Activated CD4-positive, alpha-beta memory T cell treated with anti-CD3 and anti-CD28 coated beads for 36 hours (primary cell): ENCODE measurements at places on chromosomes 1 and 21.

- DNase-seq, result no peak
Measured at GRCh38 chr21:25518491-25518911, 88.8 kb downstream of the MRPL39 start.

DNA sequence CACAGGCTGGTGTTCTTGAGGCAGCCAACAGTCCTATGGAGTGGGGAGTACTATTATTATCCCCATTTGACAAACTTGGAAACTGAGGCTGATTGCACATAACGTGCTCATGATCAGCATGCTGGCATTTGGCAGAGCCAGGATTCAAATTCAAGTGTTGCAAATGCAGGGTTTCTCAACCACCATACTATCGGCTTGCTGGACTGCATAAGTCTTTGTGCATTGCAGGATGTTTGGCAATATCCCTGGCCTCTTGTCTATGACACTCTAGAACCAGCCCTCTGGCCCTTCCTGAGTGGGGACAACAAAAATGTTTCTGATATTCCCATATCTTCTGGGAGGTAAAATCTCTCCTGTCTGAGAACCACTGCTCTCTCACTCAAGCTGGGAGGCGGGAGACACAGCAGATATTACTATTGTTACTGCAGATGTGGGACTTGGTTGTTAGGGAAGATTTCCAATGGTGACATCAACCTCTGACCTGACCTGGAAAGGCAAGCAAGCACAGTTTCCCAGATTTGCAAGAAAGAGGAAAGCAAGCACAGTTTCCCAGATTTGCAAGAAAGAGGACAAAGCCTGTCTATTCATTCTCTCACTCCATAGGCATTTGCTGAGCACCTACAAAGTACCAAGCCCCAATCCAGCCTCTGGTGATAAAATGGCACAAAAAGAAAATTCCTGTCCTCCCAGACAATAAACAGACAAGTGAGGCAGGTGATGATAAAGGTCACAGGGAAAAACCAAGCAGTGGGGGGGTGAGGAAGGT is 1.0 kb upstream of the AADACL3 start:
- no peak for DNase-seq

GRCh38 chr1:79259390-79260336 is 253.1 kb upstream of the ADGRL4 start:
- no peak for DNase-seq

DNA sequence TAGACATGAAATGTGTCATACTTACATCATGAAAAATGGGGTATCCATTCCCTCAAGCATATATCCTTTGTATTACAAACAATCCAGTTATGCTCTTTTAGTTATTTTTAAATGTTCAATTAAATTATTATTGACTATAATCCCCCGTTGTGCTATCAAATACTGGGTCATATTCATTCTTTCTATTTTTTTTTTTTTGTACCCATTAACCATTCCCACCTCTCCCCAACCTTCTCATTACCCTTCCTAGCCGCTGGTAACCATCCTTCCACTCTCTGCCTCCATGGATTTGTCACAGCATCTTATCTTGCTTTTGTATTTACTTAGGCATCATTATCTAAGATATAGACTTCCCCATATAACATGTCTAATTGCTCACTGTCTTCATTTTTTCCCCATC is 15.8 kb downstream of the ATG4C start:
- no peak for DNase-seq

GRCh38 chr1:84377480-84378095 is 20.7 kb upstream of the DNASE2B start:
- DNase-seq, result no peak

DNA sequence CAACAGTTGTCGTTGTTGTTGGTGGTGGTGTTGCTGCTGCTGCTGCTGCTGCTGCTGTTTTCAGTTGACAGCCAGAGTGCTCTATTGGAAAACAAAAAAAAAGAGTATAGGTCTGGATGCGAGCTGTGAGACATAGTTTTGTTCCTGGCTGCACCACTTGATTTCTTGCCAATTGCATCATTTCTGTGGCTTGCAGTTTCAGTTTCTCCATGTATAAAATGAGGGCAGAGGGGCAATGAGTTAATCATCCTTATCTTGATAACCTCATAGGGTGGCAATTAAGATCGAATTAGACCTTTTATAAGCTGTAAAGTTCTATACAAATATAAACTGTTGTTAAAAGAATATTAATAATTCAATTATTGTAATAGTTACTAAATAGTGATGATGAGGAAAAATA is 156.7 kb downstream of the DMRTA2 start:
- no peak for DNase-seq
